ENCODE measurements at places on chromosomes 2 and 18. TPM values are rescaled to one million over a fixed set of nuclear protein-coding genes. Genes with fewer than 3 reads are reported as not detected.

DNA sequence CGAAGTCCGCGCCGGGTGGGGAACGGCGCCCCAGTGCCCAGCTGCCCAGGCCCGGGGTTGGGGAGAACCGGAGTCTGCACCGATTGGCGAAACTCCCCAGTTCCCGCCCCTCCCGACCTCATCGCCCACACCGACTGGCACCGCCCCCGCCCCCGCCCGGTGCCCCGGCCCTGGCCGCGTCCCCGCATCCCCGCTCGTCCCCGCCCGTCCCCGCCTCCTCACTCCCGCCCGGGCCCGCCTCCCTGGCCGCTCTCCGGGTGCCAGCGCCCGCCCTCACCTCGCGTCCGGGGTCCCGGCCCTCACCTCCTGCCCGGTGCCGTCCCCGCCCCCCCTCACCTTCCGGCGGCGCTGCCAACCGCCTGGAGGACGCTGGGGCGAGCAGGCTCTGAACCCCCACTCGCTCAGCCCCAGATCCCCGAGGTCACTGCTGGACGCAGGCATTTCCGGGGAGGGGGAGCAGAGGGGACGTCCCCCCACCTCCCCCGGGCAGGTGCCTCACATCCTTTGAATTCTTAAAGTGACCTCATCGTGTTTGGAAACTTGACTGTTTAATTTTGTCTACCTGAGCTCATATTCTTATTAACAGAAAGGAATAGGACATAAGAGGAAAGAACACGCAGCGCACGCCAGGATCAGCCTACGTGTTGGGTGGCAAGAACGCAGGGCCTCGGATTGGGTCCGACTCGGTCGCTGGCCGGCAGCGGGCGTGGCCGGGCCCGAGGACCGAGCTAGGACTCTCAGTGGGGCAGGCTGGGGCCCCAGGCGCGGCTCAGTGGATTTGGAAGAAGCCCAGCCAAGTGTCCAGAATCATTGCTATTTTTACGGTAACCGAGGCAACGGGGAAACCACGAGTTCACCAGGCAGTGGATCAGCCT, at the start of gene FAM110C:
Gene FAM110C (minus strand): TSS at position 35 of the 875 bp plus-strand sequence. CDS start 120 bp downstream, outside the sequence.
- H3K36me3 ChIP-seq, result no peaks in the 10 kb centered on the region
- no peak within 1 kb of the TSS for H3K27ac ChIP-seq
- peaks cover 5% of the 10 kb centered on the region for H3K27me3 ChIP-seq
- H3K4me1 ChIP-seq, result peaks cover 24% of the 10 kb centered on the region
- H3K4me3 ChIP-seq, result peak within 1 kb of the TSS; percentile 62

- H3K27me3 ChIP-seq, result no peaks in the 10 kb centered on the region
- no peaks in the 10 kb centered on the region for H3K4me1 ChIP-seq
- H3K36me3 ChIP-seq, result no peaks in the 10 kb centered on the region
These were observed 120.4 kb upstream of the ACKR3 start for GRCh38 chr2:236449167-236449761.

- H3K4me1 ChIP-seq, result no peaks in the 10 kb centered on the region
- H3K27me3 ChIP-seq, result no peaks in the 10 kb centered on the region
- DNase-seq, result no peak
These were observed 149.2 kb upstream of the REG3G start for GRCh38 chr2:78876316-78876688.

- no peak for DNase-seq
- H3K4me1 ChIP-seq, result no peaks in the 10 kb centered on the region
- H3K4me3 ChIP-seq, result no peak overlapping the region
These were observed 1.7 kb downstream of the EVA1A start for GRCh38 chr2:75558786-75559679.

- H3K27me3 ChIP-seq, result no peaks in the 10 kb centered on the region
- H3K4me3 ChIP-seq, result no peak overlapping the region
- no peak overlapping the region for H3K27ac ChIP-seq
- DNase-seq, result no peak
These were observed 26.4 kb downstream of the EML4 start for GRCh38 chr2:42195559-42195958.

DNA sequence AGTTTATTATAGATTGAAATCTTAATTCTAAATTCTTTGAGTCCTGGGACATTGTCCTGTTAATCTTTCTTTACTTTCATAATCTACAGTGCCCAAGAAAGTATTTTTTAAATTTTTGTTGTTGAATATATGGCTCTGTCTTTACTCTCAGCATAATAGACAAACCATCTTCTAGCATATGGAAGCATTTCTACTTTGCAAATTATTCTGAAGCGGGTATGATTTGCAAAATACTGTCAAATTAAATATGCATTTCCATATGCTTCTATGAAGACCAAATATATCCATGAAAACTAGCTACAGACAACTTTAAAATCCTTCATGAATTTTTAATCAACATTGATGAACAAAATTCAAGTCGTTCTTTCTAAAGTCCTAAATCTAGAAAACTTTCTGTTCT, 117.2 kb downstream of the KYNU start:
- no peak for DNase-seq
- H3K27ac ChIP-seq, result no peak overlapping the region
- no peak overlapping the region for H3K4me3 ChIP-seq
- peaks cover under 1% of the 10 kb centered on the region for H3K4me1 ChIP-seq
- no peaks in the 10 kb centered on the region for H3K27me3 ChIP-seq

SLC8A1 gene
- 0.79 TPM for total RNA-seq

NEU4 gene
- not detected for total RNA-seq
